ENCODE measurements at places on chromosomes 7 and 10.
A peak's percentile ranks its signal among the peaks of the same experiment; 100 is the strongest.

- DNase-seq = peak; percentile 92
Observed at GRCh38 chr10:5684318-5684970, at the start of gene TASOR2. Gene TASOR2 (plus strand): TSS chr10:5684838. CDS start chr10:5720643, 35,805 bp downstream.

DNA sequence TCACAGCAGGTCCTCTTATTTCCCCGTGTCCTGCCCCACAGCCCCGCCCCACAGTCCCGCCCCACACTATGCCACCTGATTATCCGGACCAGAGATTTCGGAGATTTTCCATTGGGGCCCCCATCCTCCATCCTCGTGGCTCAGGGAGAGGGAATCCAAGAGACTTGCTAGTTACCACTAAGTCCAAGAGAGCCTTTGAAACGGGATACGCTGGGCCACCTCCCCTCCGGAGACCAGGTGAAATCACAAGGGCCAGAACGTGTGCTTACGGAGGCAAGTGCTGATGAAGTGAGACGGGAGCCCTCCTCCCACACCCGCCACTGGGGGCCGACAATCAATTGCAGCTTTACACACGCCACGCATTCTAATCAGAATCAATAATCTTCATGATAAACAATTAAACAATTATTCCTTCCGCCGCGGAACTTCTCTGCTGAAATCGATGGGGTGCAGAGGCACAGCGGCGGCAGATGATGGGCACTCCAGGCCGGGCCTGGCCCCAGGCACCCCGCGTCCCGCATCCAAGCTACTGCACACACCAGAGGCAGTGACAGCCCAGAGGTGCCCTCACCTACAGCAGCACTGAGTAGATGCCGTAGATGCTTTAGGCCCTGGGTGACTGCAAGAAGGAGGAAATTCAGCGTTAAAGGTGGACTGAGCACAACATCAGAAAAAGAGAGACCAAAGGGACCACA is 534.0 kb upstream of the FOXK1 start:
- no peak for DNase-seq

GRCh38 chr10:14648005-14648765 is 126.5 kb downstream of the FAM107B start:
- DNase-seq = peak; percentile 89

GRCh38 chr7:68770649-68771048 is 827.6 kb upstream of the AUTS2 start:
- DNase-seq = no peak

GRCh38 chr7:351681-352480 is 61.9 kb downstream of the FOXL3 start:
- DNase-seq = peak; percentile 59

DNA sequence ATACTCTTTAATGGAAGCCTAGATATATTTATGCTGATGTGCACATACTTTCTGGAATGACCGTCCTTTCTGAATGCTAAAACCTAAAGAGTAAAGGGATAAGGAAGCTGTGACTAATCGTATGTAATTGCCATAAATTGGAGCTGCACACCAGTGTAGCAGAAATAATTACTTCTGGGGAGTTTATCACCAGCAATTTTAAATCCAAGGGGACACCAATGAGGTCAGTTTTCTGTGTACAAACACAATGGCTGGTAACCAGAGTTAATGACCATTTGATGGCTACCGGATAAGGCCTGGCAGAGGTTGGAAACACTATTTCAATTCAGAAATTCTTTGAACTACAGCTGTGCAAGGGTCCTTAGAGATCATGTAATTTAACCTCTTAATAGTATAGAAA is 670.1 kb downstream of the REEP3 start:
- no peak for DNase-seq

All from central memory CD4-positive, alpha-beta T cell (primary cell).